ENCODE measurements at places on chromosomes 11 and 22.
A peak's percentile ranks its signal among the peaks of the same experiment; 100 is the strongest.

DNA sequence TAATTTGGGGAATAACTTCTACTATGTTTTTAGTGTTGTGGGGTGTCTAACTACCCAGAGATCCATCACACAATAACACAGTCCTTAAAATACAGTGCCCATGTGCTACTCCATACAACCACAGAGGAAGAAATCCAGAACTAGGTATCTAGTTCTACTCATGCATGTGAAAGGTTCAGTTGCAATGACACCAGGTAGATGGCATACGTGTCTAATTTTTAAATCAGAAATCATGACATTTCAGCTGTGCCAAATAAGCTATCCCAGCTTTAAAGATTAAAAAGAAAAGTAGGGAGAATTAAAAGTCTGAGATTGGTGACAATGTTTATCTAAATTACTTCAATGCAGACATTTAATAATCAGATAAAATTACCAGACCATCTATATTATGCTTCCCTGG, 122.2 kb downstream of the CD44 start:
- DNase-seq: no peak

DNA sequence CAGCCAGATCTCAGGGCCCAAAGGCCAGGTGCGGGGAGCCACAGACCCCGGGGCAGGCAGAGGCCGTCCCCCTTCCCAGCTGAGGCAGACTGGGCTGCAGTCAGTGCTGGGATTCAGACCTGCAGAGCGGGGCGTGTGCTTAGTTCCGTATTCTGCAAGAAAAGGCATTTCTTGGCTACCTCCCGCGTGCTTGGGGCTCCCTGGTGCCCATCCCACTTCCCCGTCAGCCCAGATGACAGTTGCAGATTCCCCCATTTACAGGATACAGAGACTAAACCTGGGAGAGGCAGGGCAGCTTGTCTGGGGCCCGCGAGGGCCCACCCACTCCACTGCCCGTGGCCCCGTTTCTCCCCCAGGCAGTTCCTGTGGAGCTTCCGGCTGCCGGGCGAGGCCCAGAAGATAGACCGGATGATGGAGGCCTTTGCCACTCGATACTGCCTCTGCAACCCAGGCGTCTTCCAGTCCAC, 18.3 kb downstream of the CYTH4 start:
- DNase-seq: no peak

GRCh38 chr11:86034710-86035109, 34.2 kb downstream of the PICALM start:
- DNase-seq: no peak

DNA sequence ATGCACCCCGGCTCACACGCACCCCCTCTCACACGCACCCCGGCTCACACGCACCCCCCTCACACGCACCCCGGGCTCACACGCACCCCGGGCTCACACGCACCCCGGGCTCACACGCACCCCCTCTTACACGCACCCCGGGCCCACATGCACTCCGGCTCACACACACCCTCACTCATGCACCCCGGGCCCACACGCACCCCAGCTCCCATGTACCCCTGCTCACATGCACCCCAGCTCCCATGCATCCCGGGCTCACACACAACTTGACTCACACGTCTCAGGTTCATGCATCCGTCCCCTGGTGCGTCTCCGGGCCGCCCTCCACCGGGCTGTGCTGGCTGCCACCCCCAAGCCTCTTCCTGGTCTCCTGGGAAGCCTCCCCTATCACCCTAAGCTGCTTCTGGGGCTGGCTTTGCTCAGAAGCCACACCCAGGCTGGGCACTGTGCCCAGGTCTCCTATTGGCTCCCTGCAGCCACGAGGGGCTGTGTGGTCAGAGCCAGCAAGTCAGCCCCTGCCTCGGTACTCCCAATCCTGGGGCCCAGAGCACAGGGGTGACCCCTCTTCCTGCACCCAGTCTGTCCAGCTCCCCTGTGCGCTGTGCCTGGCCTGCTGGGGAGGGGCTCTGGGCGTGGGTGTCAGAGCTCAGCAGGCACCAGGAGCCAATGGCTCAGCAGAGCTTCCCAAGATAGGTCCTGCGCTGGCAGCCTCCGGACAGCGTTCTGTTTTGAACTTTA, 16.9 kb downstream of the TSPAN4 start:
- peak; percentile 41 for DNase-seq

- no peak for DNase-seq
Measured at GRCh38 chr11:74471668-74472429, 4.5 kb upstream of the KCNE3 start.

GRCh38 chr11:75809991-75810390, 5.0 kb upstream of the UVRAG start:
- DNase-seq: no peak

GRCh38 chr11:114449845-114450244, 10.6 kb downstream of the REXO2 start:
- DNase-seq: no peak

DNA sequence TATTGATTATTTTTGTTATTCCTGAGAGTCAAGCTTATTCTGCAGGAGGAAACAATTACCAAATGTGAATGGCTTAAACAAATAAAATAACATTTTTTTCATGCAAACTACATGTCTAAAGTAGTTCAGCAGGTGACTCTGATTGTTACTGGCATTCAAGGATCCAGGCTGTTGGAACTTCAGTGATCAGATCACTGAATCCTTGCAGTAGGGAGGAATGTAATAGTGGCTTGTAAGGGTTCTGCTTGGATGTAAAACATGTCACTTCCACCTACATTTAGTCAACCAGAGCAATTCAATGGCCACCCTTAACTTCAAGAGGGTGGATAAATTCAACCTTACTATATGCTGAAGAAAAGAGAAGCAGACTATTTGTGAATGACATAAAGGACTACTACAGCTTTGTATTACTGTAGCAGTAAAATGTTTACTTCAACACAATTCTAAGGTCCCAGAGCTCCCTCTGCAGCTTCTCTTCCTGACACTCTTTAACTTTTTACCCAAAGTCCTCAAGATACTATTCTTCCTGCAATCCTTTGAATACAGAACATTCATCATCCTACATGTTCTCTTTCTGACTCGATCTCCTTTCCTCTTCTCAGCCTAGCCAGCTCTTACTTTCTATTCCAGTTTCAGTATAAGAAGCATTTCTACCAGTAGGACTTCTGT, 284.0 kb downstream of the LRRC4C start:
- DNase-seq: no peak

DNA sequence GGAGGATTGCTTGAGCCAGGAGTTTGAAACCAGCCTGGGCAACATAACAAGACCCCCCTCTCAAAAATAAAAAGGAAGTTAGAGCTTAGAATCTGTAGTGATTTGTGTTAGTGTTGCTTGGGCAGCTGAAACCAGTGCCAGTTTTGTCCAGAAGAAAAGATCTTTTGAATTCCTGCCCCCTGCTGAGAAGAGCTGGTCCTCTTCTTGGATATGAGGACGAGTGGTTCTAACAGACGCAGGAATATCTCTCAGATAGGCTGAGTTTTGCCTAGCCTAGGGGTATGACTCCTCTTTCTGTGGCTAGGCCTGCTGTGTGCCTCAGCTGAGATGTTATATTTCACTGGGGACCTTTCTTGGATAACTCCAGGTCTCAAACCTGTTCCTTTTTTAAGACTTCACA, 102.8 kb downstream of the STIM1 start:
- no peak for DNase-seq

DNA sequence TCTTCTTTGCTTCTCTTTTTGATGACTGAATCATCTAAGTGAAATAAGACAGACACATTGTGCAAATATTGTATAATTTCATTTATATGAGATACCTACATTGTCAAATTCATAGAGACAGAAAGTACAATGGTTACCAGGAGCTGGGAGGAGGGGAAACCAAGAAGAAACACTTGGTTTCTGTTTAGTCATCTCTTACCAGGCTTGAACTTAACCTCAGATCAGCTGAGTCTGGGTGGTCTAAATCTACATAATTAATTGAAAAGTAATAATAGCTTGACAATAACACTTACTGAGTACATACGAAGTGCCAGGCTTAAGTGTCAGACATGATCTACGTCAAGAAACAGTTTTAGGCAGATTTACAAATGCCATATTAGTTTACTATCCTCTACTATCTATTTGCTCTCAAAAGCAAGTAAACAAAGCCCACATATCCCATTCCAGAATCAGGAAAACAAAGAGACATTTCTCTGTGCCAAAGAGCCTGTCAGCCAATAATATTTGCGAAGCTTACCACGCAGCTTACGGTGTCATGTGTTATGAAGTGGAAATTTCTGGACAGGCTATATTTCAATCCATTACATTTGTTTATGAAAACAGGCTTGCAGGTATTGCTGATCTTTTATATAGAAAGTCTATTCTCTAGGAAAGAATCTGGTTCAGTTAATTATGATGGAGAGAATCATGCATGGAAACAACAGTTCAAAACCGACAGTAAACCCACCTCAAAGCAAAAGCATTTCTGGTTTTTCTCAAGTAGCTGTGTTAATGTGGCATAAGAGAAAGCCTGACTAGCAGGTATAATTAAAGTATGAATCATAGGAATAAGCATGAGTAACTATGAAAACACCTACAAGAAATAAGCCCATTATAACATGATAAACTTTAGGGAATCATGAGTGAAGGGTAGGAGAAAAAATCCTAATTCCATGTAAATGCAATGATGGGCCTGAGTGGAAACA, 2.7 kb upstream of the ARHGAP42 start:
- no peak for DNase-seq

All from AG09319 (cell line).